T-helper 9 cell (primary cell): ENCODE measurements at places on chromosomes 2 and 18.

DNA sequence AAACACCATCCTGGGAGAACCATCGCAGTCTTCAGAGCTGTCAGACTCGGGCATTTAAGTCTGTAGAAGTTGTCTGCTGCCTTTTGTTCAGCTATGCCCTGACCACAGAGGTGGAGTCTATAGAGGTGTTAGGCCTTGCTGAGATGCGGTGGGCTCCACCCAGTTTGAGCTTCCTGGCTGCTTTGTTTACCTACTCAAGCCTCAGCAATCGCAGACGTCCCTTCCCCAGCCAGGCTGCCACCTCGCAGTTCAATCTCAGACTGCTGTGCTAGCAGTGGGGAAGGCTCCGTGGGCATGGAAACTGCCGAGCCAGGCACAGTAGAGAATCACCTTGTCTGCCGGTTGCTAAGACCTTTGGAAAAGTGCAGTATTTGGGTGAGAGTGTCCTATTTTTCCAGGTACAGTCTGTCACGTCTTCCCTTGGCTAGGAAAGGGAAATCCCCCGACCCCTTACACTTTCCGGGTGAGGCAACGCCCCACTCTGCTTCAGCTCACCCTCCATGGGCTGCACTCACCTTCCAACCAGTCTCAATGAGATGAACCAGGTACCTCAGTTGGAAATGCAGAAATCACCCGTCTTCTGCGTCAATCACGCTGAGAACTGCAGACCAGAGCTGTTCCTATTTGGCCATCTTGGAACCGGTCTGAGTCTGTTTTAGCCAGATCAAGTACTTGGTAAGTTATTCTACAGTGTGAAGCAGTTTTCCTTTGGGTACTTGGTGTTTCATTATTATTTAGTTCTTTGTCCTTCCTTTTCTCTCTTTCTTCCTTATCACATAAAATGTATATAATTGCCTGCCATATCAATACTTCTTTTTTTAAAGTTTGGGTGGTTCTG, 71.5 kb downstream of the CDC42EP3 start:
- DNase-seq: peak; percentile 72

GRCh38 chr18:11888726-11889125, 19.4 kb downstream of the MPPE1 start:
- no peak for DNase-seq

GRCh38 chr2:44804406-44805265, 136.9 kb upstream of the SIX3 start:
- no peak for DNase-seq

- no peak for DNase-seq
Observed at GRCh38 chr2:86518481-86518880, 44.8 kb downstream of the CHMP3 start.

- DNase-seq: no peak
Observed at GRCh38 chr2:204871231-204871953, 326.1 kb downstream of the PARD3B start.

DNA sequence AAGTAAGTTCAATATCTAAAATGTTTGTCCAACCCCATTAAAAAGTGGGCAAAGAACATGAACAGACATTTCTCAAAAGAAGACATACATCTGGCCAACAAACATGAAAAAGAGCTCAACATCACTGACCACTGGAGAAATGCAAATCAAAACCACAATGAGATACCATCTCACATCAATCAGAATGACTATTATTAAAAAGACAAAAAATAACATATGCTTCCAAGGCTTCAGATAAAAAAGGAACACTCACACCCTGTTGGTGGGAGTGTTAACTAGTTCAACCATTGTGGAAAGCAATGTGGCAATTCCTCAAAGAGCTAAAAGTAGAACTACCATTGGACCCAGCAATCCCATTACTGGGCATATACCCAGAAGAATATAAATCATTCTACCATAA, 931.1 kb downstream of the LRP1B start:
- DNase-seq: no peak

DNA sequence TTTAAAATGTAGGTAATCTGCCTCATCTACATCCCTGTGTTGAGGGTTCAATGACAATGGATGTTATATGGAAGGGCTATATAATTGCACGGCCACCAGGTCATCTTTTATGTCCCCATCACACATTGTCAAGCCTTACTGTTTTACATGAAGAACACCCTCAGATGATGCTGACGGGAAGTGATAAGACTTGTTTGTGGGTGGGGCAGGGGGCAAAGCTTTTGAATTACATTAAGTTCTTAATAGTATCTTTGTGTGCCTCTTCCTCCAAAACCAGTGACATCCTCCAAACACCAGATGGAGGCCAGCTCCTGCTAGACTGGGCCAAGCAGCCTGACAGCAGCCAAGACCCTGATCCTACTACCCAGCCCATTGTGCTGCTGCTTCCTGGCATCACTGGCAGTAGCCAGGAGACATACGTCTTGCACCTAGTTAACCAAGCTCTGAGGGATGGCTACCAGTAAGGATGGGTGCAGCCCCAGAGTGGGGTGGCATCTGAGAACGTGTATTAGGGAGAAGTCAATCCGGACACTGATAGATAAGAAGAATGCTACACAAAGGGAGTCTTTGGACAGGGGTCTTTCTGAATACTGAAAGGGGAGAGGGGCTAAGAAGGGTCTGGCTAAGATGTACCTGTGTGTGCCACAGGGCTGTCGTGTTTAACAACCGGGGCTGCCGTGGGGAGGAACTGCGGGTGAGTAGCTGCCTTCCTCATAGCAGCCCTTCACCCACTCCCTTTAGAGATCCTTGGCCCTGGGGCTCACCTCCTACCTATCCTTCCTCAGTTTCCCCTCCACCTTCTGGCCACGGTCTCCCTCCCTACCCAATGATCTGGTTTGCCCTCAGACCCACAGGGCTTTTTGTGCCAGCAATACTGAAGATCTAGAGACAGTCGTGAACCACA, 5.3 kb downstream of the ABHD1 start:
- DNase-seq: no peak

DNA sequence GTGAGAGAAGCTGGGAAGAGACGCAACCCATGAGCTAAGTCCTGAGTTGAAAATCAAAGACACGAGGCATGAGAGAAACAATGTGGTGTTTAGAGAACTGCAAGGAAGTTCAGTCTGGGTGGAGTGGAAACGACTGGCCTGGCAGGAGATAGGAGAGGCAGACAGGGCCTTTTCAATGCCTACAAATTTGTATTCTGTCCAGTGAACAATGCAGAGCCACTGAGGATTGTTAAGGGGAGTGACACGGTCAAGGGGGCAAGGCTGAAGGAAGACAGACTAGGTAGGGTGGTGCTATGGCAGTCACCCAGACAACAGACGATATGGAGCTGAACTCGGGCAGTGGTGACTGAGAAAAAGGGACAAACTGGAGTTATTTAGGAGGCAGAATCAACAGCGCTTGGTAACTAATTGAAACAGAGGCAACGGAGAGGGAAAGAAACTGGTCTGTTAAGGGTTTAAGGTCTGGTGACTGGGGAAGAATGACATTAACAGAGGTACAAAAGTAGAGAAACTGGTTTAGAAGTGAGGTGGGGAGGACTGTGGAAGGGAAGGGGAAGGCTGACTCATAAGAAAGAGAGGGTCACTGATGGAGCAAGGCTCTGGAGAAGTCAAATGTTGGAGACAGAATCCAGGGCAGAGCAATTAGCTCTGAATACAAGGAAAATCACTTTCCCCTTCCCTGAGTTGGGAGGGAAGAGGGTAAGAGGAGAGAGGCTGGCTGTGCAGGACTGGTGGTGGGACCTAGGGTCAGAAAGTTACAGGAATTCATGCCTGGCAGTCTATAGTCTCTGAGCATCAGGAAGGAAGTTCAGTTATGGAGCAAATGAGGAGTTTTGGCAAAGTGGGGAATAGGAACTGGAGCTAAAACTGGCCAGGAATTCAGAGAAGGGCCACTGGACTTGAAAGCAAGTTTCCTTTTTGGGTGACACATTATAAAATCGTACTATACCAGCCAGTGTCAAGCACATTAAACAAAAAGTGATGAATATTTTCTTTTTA, 63.4 kb upstream of the CHRNA1 start:
- DNase-seq: no peak

DNA sequence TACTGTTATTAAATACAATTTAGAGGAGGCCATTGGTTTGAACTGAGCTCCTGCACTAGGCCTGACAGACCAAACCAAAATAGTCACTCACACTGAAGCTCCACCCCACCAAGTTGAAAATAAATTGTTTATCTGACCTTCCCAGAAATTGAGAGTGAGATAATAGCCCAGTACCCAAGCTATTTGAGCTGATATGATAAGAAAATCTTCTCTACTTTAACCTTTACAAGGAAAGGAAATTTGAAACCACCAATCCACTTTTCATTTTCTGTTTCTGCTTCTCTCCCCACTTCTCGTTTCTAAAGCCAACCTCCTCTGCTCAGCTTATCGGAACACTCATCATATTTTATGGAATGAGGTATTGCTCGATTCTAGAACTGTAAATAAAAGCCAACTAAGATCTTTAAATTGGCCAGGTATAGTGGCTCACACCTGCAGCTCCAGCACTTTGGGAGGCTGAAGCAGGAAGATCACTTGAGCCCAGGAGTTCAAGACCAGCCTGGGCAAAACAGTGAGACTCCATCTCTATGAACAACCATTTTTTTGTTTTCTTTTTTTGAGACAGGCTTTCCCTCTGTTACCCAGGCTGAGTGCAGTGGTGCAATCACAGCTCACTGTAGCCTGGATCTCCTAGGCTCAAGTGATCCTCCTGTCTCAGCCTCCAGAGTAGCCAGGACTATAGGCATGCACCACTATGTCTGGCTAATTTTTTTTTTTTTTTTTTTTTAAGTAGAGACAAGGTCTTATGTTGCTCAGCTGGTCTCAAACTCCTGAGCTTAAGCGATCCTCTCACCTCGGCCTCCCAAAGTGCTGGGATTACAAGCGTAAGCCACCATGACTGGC, 13.3 kb upstream of the GALM start:
- DNase-seq: no peak

- no peak for DNase-seq
Observed at GRCh38 chr2:117557626-117558025, 256.9 kb upstream of the DDX18 start.

DNA sequence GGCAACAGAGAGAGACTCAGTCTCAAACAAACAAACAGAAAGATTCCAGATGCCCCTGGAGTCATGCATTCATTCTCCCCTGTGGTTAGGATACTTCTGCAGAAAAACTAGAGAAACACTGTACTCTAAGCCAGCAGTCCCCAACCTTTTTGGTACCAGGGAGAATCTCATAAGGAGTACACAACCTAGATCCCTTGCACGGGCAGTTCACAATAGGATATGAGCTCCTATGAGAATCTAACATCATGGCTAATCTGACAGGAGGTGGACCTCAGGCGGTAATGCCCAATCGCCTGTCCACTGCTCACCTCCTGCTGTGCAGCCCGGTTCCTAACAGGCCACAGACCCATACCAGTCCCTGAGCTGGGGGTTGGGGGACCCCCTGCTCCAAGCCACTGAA, 18.3 kb downstream of the PSME4 start:
- DNase-seq: no peak

DNA sequence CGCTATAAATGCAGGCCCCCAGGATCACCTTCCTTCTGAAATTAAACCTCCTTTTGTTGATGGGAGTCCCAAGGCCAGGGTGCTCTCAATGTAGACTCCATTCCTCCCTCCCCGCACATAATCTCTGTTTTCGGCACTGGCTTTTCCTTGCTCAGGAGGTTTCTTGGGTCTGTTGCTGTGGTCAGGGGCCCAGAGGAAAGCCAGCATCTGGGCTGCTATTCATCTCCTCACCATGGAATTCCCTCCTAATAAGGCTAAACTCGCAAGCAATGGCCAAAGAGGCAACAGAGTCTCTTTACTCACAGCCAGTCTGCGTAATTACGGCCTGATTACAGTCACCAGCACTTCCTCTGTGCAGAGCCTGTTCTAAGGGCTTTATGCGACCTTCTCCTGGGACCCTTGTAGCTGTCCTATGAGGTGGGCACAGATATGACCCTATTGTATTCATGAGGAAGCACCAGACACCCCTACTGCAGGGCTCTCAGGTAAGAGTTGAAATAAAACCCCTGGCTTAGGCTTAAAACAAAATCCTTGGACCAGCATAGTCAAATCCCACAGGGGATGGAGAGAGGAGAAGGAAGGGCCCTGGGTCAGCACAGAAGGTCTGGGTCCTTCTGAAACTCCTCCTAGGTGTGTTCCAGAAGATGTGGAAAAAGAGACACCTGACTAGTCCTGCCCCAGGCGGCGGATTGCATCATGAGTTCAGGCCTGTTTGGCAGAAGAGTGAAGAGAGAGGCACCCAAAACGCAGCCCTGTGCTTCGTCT, 105.0 kb upstream of the SH3BP4 start:
- DNase-seq: no peak

- no peak for DNase-seq
Observed at GRCh38 chr2:193693758-193694157, 1499.0 kb upstream of the TMEFF2 start.

GRCh38 chr2:222232372-222232771, 66.4 kb downstream of the PAX3 start:
- no peak for DNase-seq

- no peak for DNase-seq
Observed at GRCh38 chr2:45394842-45395241, 216.2 kb downstream of the SRBD1 start.

- DNase-seq: no peak
Observed at GRCh38 chr2:150339951-150340350, 147.5 kb downstream of the RND3 start.

DNA sequence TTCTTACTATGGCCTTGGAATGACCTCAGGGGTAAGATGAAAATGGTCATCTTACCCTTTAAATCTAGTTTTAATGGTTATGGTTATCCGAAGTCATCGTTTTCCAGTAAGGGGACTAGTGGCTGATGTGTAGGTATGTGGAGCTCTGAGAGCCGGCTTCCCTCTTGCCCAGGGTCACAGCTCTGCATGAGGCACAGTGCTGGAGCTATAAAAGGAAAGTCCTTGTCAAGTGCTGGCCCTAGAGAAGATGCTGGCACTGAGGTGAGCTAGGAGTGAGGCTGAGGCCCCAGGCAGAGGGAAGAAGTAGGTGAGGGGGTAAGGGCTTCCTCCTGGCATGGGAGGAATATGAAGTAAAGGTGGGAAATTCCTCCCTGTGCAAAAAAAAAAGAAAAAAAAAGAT, 35.0 kb downstream of the SMARCAL1 start:
- no peak for DNase-seq

DNA sequence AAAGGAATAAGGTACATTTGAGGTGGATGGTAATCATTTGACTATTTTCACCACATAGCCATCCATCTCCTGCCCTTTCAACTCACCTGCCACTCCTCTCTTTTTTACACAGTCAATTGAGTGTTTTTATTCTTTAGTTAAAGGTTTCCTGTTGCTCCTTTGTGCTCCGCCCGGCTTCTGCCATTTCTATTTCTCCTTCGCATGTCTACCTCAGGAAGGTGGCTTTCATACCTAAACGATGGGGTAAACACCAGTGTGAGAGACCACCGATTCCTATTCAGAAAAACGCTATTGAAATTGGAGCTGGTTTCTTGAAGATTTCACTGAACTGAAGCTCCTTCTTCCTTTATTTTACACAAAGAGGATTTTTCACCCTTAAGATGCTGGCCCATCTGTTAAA, 1628.0 kb upstream of the PIK3C3 start:
- DNase-seq: no peak
